ENCODE measurements at places on chromosomes 11 and 22.

GRCh38 chr11:94545264-94546161, 1.8 kb downstream of the FUT4 start:
- DNase-seq, result no peak

GRCh38 chr11:108206969-108207682, 15.3 kb downstream of the NPAT start:
- no peak for DNase-seq

DNA sequence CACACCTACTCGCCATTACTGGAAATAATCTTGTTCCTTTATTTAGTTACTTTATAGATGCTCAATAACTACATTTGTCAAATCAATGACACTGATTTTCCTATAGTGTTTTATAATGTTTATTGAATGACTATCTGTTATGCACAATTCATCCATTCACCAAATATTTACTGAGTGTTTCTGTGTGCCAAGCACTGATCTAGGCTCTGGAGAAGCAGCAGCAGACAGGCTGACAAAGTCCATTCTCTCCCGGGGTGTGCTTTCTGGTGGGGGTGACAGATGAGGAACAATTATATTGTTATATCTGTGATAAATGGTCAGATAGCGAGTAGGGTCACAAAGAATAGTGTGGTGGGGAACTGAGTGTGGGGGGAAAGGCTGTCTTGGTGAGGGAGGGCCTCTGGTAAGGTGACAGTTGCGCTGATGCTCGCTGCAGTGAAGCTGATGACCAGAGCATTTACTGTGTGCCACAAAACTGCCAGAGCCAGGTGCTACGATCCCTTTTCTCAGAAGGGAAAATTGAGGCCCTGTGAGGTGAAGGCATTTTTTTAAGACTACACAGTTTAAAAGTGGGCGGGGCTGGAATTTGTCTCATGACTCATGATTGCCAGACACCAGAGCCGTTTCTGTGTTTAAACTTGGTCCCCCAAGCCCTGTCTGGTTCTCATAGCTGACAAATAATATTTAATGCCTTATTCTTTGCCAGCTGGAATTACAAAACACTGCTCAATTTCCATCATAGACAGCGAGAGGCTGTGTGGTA, 10.2 kb downstream of the PACS1 start:
- no peak for DNase-seq

DNA sequence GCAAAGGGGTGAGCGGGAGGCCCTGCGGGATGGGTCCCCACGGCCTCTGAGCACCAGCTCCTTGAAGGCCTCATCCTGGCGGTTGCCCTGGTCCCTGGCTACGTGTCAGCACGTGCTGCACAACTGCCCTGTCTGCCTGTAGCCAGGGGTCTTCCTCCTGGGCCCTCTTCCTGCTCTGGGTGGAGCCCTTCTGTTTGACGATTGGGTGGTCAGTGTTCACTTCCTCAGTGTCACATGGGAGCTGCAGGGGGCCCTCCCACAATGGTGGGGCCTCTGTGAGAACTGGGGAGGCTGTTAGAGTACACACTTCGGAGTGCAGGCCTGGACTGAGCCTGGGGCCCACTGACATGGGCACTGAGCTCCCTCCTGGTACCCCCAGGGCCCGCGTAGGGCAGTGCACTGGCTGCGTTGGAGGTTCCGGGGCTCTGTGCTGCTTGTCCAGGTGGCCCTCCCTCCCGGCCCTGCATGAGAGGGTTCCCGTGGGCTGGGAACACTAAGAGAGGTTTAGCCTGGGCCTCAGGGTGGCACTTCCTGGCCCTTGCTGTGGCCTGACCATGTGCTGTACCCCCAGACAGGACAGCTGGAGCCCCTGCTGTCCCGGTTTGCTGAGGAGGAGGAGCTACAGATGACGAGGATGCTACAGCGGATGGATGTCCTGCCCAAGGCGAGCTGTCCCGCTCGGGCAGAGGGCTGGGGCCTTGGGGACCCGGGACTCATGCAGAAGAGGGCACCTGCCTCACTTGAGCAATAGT, 13.8 kb downstream of the DGCR6L start:
- DNase-seq, result no peak

GRCh38 chr11:75571625-75572024, 9.6 kb downstream of the SERPINH1 start:
- no peak for DNase-seq

GRCh38 chr11:18132341-18132740, at the start of gene MRGPRX3:
Gene MRGPRX3, plus strand, starts transcription at chr11:18132571. Its CDS starts 4,632 bp downstream, at chr11:18137203.
- no peak for DNase-seq

GRCh38 chr11:65503368-65503948, 4.6 kb downstream of the MALAT1 start:
- DNase-seq, result no peak
